ENCODE measurements at places on chromosomes 1 and 21. TPM values are rescaled to one million over a fixed set of nuclear protein-coding genes. Genes with fewer than 3 reads are reported as not detected.

Gene HSD3B1
- total RNA-seq, result not detected

Gene SHISAL2A
- 0.28 TPM for total RNA-seq

Gene TRIM63
- 1.4 TPM for total RNA-seq

Gene ANKRD45
- total RNA-seq, result 0.09 TPM

Gene ILDR2
- not detected for total RNA-seq

Gene VWA1
- total RNA-seq, result 14.2 TPM

Gene TMEM39B
- 8.3 TPM for total RNA-seq

Gene MTARC1
- 9.3 TPM for total RNA-seq

Gene VPS45
- total RNA-seq, result 16.7 TPM

Gene RAB7B
- 1.7 TPM for total RNA-seq

Gene PATJ
- total RNA-seq, result 4.2 TPM

Gene IGSF21
- not detected for total RNA-seq

Gene CD244
- total RNA-seq, result not detected

Gene AQP10
- total RNA-seq, result not detected

Gene SLC45A1
- total RNA-seq, result 10.3 TPM

Gene ZNF648
- total RNA-seq, result not detected

Gene ARID4B
- 12.9 TPM for total RNA-seq

Gene C2CD4D
- total RNA-seq, result not detected

Gene PCP4
- not detected for total RNA-seq

Gene OR6P1
- not detected for total RNA-seq

Gene GOLT1A
- total RNA-seq, result 4.4 TPM

Gene PRDM16
- 0.06 TPM for total RNA-seq

Gene CD5L
- total RNA-seq, result not detected

Gene SPRR2E
- total RNA-seq, result not detected

Gene NTNG1
- not detected for total RNA-seq

Gene ATP1A4
- total RNA-seq, result not detected

Gene AMY1B
- not detected for total RNA-seq

Gene IL10RB
- total RNA-seq, result 18.1 TPM

Gene CHIA
- total RNA-seq, result not detected

Gene ASH1L
- total RNA-seq, result 11.5 TPM

Gene WNT9A
- total RNA-seq, result 9.0 TPM

Gene CKS1B
- total RNA-seq, result 365 TPM

Gene PRELP
- total RNA-seq, result 0.02 TPM

Gene CLCA1
- not detected for total RNA-seq

Gene CGN
- total RNA-seq, result 1.8 TPM

Gene WNT3A
- total RNA-seq, result not detected

Gene DNM3
- total RNA-seq, result 0.60 TPM

Gene OR2T35
- not detected for total RNA-seq

Gene FAM110D
- total RNA-seq, result not detected

Gene CCDC27
- total RNA-seq, result not detected

Gene SYTL1
- 0.39 TPM for total RNA-seq

Gene FCRL6
- not detected for total RNA-seq
